Right lobe of liver (tissue), 6 donors: ENCODE measurements at places on chromosomes 5 and 9. TPM values are rescaled to one million over a fixed set of nuclear protein-coding genes. Genes with fewer than 3 reads are reported as not detected.

Gene LECT2
- 6.0 TPM for total RNA-seq

Gene FLT4
- 6.3 TPM for total RNA-seq

Gene ORM2
- 3,162 TPM for total RNA-seq

Gene PCDHB16
- total RNA-seq = 0.37 TPM

Gene SPINK6
- total RNA-seq = not detected

Gene EPB41L4B
- total RNA-seq = 89.0 TPM

Gene PLPP7
- 0.22 TPM for total RNA-seq

Gene RAD17
- 9.0 TPM for total RNA-seq

Gene CEL
- not detected for total RNA-seq

Gene OBP2B
- not detected for total RNA-seq

Gene PCDHA4
- not detected for total RNA-seq

Gene SAXO1
- not detected for total RNA-seq

Gene SHISAL2B
- total RNA-seq = not detected

Gene EFNA5
- total RNA-seq = 1.4 TPM

Gene FBXL17
- 9.2 TPM for total RNA-seq

Gene CKMT2
- 0.61 TPM for total RNA-seq

Gene ZDHHC11
- total RNA-seq = 0.50 TPM

Gene GGTA1
- 1.8 TPM for total RNA-seq

Gene OTP
- not detected for total RNA-seq

Gene PCDHGB6
- 1.9 TPM for total RNA-seq

Gene CTNND2
- 1.2 TPM for total RNA-seq

Gene ISCA1
- 33.7 TPM for total RNA-seq

Gene SPATA31A3
- total RNA-seq = not detected
